ENCODE measurements at places on chromosomes 13 and 19.
A peak's percentile ranks its signal among the peaks of the same experiment; 100 is the strongest.

DNA sequence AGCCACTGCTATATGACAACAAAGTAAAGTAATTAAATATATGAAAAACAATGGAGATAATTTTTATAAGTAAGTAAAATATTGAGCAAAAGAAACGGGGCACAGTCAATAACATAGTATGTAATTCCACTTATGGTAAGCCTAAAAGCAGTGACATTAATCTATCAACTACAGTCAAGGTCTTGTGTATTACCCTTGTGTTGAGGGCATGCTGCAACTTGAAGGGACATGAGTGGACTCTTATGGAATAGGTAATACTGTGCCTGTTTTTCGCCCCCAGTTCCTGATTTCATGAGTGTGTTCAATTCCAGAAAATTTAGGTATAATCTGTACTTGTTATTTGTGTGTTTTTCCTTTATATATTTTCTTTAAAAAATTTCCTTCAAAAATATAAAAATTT, 201.3 kb upstream of the SLITRK6 start:
- DNase-seq, result no peak

GRCh38 chr13:31947105-31947504, 84.5 kb upstream of the FRY start:
- no peak for DNase-seq

- peak; percentile 88 for DNase-seq
These were observed 107.4 kb downstream of the DNAJC3 start for GRCh38 chr13:95784161-95784899.

DNA sequence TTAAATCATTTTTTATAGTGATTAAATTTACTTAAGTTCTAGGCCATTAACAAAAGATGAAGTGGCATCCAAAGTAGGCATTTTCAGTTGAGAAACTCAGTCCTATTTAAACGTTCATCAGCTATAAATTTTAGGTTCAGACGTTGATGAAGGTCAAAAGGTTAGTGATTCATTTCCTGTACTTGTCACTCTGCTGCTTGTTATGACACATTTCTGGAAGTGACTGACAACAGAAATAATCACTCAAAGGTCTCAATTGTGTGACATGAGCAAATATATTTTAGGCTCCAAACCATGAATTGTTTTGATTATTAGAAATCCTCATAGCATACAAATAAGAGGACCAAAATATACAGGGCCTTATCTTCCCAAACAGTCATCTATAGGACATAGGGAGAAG, 10.3 kb upstream of the EDNRB start:
- no peak for DNase-seq

- DNase-seq, result no peak
These were observed 17.1 kb downstream of the NAA16 start for GRCh38 chr13:41327994-41328790.

GRCh38 chr19:51108066-51108804, at the start of gene CTU1:
TSS of gene CTU1 (minus strand) at chr19:51108409. CDS start at chr19:51104569, 3,840 bp downstream.
- DNase-seq, result peak; percentile 99

DNA sequence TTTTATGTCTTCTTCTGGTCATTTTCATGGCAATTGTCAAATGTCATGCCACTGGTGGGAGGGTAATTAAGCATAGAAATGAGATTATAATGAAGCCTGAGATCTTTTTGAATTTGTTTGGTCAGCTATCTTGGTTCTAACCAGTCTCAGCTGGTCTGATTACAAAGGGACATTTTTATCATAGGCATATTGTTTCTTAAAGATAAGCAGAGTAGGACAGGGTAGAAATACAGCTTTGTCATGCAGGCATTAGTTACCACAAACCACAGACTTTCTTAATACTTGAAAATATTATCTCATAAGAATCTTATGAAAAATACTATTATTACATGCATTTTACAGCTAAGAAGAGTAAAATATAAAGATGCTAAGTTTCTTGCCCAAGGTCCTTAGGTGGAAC, 1761.5 kb downstream of the PCDH9 start:
- DNase-seq, result peak; percentile 35

DNA sequence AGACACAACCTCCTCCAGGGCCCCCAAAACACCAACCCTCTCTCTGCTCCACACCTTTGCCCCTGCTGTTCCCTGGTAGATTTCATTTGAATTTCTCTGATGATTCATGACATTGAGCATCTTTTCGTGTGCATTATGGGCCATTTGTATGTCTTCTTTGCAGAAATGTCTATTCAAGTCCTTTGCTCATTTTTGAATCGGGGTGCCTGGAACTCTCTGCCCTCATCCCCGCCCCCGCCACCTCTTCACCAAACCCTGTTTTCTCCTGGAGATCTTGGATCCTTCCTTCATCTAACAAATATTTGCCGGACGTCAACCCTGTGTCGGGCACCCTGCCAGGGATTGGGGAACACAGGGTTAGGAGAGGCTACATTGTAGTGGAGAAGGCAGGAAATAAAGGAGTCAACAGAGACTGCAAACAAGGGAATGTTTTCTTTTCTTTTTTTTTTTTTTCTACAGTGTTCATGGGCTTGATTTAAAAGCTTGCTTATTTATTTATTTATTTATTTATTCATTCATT, 25.5 kb upstream of the SLC1A5 start:
- peak; percentile 44 for DNase-seq

DNA sequence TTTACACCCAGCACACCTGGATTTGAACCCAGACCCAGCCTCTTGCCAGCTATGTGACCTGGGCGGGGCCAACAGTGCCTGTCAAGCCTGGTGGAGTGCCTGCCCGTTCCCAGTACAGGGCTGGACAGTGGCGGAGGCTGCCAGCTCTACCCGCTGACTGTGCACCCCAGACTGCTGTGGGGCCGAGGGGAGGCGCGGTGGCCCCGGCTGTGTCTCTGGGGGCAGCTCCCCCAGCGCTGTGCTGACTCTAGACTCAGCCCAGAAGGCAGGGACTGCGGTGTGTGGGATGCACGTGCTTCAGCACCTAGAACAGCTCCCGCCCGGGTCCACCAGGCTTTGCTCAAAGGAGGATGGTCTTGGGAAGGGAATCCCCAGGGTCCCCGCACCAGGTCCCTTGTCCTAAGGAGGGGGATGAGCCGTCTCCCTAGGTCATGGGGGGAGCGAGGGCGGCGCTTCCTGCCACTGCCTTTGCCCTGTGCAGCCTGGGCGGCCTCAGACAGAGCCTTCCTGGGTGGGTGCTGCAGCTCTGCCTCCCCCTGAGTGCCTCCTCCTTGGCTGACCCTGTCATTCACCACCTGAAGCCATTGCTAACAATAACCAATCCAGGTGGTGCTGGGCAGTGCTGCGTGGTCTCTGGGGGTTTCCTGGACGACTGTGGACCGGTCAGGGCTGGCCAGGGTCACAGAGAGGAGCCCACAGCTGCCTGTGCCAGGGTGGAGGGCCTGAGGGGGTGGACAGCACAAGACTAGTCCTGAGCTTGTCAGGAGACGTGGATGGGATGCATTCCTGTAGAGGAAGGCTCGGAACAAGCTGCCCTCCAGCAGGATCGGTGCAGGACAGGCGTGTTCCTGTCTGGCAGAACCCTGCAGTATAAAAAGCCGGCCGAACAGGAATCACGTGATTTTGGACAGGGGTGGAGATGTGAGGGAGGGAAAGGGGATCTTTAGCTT, 18.6 kb downstream of the TMEM255B start:
- DNase-seq, result peak; percentile 30

DNA sequence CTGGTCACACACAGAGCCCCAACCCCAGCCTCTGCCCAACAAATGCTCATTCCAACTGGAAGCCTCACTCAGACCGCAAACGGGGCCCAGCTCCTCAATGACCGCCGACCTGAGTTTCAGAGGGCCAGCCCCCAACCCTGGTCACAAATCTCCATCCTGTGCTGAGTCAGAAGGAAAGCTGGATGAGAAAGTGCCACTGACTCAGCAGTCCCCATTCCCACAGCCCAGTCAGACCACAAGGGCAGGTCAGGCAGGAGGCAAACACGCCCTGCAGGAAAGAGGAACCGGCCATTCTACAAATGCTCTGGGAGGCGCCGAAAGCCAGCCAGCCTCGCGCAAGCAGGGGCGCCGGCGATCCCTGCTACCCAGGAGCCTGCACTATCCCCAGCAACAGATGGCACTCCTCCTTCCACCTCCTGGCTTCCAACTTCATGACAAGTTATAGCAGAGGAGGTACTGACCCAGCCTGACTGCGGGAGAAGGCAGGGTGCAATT, 14.1 kb upstream of the PRKD2 start:
- peak; percentile 84 for DNase-seq

- peak; percentile 53 for DNase-seq
These were observed 6.5 kb upstream of the OPA3 start for GRCh38 chr19:45591004-45591637.

DNA sequence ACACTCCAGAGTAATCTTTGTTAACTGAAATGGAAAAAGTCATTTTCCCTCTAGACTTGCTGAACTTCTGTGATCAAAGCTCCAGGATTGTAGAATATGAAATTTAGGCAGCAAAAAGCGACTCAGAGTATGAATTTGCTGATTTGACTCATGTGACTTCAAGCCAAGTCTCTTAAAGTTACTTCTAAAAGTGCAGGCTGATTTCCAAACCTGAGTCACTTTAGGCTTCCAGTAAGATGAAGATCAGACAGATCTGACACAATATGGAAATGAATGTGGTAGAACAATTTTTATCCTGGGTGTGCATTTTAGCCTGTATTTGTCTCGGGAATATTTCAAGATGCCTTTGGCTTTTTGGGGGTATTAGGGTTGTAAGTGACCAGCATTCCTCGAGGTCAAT, 151.0 kb upstream of the TMTC4 start:
- peak; percentile 75 for DNase-seq

GRCh38 chr19:8569066-8569771, 8.0 kb downstream of the MYO1F start:
- DNase-seq, result peak; percentile 95

DNA sequence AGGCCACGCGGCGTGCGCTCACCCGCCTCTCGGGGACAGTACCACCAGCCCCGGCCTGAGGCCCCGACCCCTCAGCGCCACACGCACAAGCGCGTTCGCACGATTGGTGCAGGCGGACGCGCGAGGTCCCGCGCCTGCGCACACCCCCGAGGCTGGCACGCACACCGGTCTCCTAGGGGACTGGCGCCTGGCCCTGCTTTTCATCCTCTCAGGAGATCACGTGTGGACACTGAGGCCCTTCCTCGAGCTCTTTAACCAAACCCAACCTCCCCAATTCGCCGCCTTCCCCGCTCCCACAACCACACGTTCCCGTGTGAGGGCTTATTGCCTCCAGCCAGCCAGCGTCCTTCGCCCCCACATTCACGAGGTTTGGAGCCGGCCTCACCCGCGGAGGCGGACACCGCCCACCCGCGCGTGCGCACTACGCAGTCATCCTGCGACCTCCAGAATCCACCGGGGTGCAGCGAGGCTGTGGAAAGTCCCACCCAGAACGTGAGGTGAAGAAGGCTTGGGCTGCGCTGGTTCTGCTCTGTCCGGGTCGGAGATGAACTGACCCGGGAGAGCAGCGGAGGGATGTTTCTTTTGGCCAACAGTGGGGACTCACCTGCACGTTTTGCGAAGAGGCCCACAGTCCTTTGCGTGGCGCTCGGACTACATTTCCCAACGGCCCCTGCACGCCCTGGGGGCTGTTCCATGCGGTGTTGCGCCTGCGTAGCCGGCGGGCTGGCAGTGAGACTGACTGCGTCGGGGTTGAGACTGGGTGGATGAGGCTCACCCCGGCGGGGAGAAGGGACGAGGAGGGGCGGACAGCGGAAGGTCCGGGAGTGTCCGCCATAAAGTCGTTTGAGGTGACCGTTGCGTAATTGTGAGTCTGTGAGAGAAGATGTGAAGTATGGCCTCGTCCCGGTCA, 539 bp upstream of the ZNF667 start:
- peak; percentile 91 for DNase-seq

DNA sequence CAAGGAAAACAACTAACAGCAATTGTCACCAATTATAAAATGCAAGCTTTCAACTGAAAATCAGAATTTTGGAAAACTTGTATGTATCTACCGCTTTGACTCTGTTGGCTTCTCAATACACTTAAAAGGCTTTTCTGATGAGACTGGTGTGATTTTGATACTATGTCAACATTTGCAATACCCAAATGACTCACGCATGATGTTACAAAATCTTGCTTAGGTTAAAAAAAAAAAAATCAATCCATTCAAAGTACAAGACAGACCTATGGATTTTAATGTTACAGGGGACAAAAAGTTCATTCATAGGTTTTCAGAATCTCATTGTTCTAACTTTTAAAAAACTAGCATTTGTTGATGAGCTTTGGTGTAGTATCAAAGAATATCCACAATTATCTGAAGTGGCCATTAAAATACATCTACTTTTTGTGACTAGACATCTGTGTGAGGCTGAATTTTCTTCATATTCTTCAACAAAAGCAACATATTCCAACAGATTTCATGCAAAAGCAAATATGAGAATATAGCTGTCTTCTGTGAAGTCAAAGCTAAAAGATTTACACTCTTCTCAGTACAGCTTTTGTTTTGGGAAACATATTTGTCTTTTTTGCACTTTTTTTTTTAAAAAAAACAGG, 10.7 kb downstream of the ELF1 start:
- DNase-seq, result peak; percentile 68

DNA sequence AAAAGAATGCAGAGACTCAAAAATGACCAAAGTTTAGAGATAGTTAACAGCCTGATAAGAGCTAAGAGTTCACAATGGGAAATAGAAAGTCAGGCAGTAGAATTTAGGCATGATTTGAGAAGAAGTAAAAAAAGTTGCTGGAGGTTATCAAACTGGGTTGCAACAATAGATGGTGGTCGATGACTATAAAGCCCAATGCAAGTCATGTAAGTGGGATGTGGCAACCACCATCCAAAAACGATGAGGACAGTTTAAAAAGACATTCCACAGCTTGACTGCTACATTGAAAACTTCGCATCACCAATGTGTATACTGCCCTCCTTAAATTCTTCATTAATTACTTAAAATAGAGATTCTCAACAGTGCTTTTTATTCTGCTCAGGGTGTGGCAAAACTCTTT, 19.7 kb downstream of the ELF1 start:
- no peak for DNase-seq

- DNase-seq, result peak; percentile 96
These were observed 1019.5 kb downstream of the PCDH9 start for GRCh38 chr13:66210677-66211076.

GRCh38 chr19:2096480-2097202, at the start of gene IZUMO4:
TSS of gene IZUMO4 (plus strand) at chr19:2096915. CDS start at chr19:2096946, 31 bp downstream.
- DNase-seq, result peak; percentile 96

- DNase-seq, result no peak
These were observed 515.3 kb downstream of the IRS2 start for GRCh38 chr13:109271061-109271460.

GRCh38 chr19:49727217-49728030, 35.7 kb downstream of the TSKS start:
- peak; percentile 26 for DNase-seq

- DNase-seq, result peak; percentile 52
These were observed 831 bp downstream of the PGPEP1 start for GRCh38 chr19:18340990-18341868.

DNA sequence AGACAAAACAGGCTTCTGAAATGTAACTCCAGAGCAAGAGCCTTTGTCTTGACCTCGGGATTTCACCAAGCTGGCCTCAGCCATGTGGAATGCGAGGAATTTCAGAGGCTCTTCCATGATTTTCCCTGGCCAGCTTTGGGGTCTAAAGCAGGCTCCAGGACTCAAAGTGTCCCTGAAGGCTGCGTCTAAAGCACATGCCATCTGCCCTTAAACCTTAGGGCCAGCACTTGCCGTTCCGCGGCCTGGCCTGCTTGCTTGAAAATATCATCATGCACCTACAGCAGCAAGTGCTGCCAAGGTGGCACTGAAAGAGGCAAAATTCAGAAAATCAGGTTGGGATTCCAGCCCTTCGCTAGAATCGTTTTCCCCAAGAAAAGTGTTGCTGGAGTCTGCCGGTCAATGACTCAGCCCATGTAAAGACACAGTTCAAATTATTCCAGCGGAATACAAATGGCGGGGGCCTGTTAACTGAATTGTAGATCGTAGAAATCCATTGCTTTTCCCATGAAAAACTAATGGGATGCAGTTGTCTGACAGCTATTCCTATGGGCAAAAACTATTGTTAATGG, 105.7 kb upstream of the RAP2A start:
- peak; percentile 86 for DNase-seq

- no peak for DNase-seq
These were observed 3.0 kb downstream of the ZC3H4 start for GRCh38 chr19:47110521-47111005.

Measured in fibroblast of skin of right biceps (primary cell).